ENCODE measurements at places on chromosomes 4 and X.

- no peak for DNase-seq
Measured at GRCh38 chrX:123814343-123814742, 45.5 kb upstream of the XIAP start.

DNA sequence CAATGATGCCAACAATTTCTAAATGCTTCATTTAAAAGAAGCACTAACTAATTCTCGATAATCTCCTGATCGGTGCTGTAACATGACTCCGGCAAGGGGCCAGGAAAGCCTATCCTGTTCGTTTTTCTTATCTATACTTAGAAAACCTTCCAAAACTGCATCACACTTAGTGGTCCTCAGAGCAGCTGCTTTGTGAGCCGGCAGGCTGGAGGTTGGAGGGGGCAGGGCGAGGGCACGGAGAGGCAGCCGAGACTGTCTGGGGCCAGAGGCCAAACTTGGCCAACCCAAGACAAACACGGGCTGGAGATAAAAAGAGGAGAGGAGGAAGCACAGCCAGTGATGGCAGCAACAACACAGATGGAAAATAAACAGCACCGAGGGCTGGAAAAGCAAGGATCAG lies 455.7 kb downstream of the BCOR start:
- DNase-seq, result no peak

DNA sequence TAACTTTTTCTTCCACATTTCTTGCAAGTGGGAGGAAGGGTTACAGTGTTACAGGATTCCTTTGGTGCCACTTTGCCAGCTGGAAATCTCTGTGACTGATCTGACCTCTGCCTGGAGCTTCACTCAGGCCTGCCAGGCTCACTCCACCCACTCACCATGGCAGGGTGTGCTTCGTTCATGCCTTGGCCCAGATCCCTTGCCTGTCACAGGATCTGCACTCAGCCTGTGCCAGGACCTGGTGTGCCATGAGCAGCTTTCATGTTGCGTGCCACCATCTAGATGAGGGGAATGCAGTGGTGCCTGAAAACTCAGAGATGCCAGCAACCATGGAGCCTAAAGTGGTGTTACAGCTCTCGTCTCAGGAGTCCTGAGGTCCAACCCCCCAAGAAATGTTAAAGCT lies 2596.4 kb downstream of the PCDH7 start:
- no peak for DNase-seq

DNA sequence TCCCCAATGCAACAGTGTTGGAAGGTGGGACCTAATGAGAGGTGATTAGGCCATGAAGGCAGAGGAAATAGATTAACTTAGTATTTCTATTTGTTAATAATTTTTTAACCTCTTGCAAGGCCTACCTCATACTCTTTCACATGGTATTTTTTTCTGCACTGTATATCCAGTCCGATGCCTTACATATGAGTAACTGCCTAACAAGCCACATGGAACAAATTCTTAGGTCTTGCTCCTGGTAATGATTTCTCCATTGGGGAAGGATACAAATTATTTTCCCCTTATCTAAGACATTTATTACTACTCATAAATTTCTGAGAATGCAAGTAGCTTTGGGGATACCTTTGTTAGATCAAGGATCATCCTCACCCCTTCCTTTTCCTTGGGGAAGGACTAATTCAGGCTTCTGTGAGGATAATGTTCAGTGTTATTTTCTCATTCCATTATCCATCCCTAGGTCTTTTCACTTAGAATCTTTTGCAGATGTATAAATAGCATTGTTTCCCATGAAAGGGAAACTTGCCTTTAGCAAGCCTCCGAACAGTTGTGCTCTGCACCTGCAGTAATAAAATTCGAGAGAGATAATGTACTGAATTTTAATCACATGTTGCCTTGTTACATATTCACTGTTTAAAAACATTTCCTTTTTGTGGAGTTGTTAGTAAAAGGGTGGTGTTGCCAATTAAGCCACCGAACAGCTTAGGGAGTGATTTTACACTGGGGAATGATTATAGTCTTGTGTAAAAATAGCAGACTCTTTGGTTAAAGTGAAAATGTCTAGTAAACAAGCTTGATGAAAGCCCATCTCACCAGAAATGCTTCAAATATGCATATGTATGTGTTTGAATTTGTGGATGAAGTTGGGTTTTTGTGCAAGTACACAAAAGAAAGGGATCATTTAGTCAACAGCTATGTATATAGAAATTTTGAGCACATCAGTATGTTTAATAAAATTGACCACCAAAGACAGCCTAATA lies 89.9 kb downstream of the CFAP299 start:
- DNase-seq, result no peak

DNA sequence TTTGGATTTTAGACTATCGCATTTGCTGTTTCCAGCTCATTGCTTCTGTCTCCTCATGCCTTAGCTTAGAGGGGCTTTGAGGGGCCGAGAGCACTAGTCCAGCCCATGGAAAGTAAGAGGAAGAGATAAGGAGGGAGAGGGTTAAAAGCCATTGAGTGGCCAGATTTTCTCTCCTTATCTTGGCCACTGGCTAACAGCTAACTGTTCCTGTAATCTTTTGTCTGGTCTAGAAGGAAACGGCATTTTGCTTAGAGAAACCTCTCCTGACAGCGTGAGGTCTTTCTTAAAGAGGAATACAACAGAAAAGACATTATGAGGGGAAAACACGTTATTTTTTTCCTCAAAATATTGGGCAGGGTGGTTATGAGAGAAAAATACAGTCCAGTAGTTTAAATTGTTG lies 7.9 kb downstream of the GPR101 start:
- DNase-seq, result no peak

GRCh38 chr4:2497931-2498330 lies 29.0 kb downstream of the RNF4 start:
- no peak for DNase-seq

GRCh38 chrX:151363316-151363715 lies 33.7 kb upstream of the VMA21 start:
- DNase-seq, result no peak

GRCh38 chr4:90889171-90889570 lies 762.0 kb downstream of the CCSER1 start:
- DNase-seq, result no peak

DNA sequence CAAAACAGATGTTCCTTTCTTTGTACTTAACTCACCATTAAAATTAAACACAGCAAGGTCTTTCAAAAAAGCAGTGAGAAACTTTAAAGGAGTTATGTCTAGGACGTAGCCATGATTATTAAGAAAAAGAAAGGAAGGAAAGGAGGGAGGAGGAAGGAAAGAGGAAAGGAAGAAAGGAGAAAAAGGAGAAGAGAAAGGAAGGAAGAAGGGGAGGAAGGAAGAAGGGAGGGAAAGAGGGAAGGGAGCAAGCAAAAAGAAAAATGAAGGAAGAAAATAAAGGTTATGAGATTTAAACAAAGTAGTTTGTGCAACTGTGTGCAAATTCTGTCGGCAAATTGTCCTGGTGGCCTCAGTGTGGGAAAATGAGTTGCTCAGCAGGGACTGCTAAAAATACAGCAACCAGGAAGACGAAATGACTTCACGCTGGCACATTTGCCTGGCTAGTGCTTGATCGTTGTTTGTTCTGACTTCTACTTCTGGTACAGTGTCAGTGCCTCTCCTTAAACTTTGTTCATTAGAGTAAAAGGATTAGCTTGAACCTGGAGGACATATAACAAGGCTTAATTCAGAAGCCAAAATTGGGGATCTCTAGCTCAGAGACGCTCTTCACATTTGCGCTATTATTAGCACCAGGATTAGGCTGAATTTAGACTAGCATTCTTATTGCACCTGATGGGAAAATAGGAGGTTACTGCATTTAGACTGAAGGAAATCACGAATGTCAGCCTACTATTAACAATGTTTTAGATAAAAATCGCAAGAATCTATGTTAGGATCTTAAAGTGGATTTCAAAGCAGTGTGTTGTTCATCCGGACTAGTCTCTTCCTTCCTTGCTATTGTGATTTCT lies 81.2 kb downstream of the DCK start:
- DNase-seq, result no peak

GRCh38 chr4:122716825-122717448 lies 15.6 kb upstream of the BBS12 start:
- DNase-seq, result peak; percentile 65

- DNase-seq, result no peak
Measured at GRCh38 chr4:14076776-14077175, 449.3 kb upstream of the BOD1L1 start.

GRCh38 chrX:11097933-11098332 lies 13.2 kb upstream of the HCCS start:
- no peak for DNase-seq

GRCh38 chr4:88297725-88298454 lies 13.5 kb upstream of the PPM1K start:
- DNase-seq, result no peak

- no peak for DNase-seq
Measured at GRCh38 chrX:18966624-18967023, 17.3 kb downstream of the PHKA2 start.

DNA sequence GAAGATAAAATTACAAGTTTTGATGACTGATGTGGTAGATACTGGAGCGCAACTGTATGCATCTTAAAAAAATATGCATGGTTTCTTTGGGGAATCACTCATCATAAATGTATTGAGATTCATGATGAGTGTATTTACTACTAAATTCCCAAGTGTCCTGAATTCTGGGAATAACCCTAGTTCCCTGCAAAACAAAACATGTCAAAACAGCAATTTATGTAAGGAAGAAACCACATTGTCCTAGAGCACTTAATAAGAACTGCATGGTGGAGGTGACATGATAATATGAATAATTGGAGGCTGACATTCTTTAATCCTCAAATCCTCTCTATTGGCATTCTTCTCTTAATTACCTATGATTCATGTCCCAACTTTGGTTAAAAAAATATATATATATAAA lies 1804.7 kb downstream of the STIM2 start:
- DNase-seq, result no peak

- peak; percentile 23 for DNase-seq
Measured at GRCh38 chr4:74675673-74676279, 118.5 kb downstream of the BTC start.

Data from hematopoietic multipotent progenitor cell treated with erythropoietin and hydrocortisone succinate and interleukin-3 and kit ligand, for 15 days (in vitro differentiated cells).